ENCODE measurements at places on chromosomes 13 and 19. TPM values are rescaled to one million over a fixed set of nuclear protein-coding genes. Genes with fewer than 3 reads are reported as not detected.
A peak's percentile ranks its signal among the peaks of the same experiment; 100 is the strongest.

GRCh38 chr13:103996733-103997132, 930.5 kb upstream of the SLC10A2 start:
- no peak for DNase-seq
- no peaks in the 10 kb centered on the region for H3K4me1 ChIP-seq
- H3K27me3 ChIP-seq: no peaks in the 10 kb centered on the region
- no peak overlapping the region for H3K4me3 ChIP-seq

DNA sequence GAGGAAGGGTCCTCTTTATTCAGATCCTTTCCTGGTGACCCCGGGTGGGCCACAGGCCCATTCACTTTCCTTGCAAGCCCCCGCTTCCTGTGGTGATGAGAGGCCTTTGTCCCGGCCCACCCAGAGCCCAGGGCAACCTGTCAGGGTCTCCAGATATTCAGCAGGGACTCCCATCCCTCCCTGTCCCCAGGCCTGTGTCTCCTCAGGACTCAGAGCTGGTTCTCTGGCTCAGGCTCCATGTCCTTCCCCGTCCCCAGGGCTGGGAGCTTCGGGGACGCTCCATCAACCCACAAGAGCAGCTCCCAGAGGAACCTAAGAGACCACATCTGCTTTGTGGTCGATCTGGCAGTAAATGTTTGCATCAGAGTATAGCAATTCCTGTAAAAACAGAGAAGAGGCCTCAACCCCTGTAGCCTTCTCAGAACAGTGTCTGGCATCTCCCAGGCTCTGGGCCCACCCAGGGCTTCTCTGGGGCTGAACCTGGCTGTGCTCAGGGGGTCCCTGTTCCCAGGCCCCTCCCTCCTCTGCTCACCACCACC, 7.8 kb downstream of the CEACAM4 start:
- no peak for DNase-seq
- H3K27me3 ChIP-seq: no peaks in the 10 kb centered on the region
- H3K27ac ChIP-seq: no peak overlapping the region
- no peaks in the 10 kb centered on the region for H3K36me3 ChIP-seq
- no peaks in the 10 kb centered on the region for H3K4me1 ChIP-seq

GRCh38 chr19:45791744-45792469, 738 bp downstream of the DMWD start:
- peaks cover 15% of the 10 kb centered on the region for H3K4me1 ChIP-seq
- no peaks in the 10 kb centered on the region for H3K27me3 ChIP-seq
- H3K36me3 ChIP-seq: peaks cover 28% of the 10 kb centered on the region
- no peak for DNase-seq
- H3K27ac ChIP-seq: peak overlapping the region; percentile 65

DNA sequence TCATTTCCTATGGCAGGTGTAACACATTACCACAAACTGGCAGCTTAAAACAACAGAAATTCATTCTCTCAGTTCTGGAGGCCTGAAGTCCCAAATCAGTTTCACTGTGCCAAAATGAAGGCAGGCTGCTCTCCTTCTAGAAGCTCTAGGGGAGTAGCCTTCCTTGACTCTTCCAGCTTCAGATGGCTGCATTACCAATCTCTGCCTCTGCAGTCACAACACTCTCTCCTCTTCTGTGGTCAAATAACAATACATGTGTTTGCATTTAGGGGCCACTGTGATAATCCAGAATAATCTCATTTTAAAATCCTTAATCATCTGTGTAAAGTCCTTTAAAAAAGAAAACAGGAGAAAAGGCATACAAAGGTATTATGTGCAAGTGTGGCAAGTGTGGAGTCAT, 7.8 kb downstream of the DIAPH3 start:
- H3K36me3 ChIP-seq: no peaks in the 10 kb centered on the region
- no peaks in the 10 kb centered on the region for H3K27me3 ChIP-seq
- no peak overlapping the region for H3K27ac ChIP-seq
- DNase-seq: no peak

GRCh38 chr13:27375686-27376326, 48.6 kb upstream of the GTF3A start:
- no peak for DNase-seq
- H3K4me3 ChIP-seq: no peak overlapping the region
- no peaks in the 10 kb centered on the region for H3K36me3 ChIP-seq
- H3K4me1 ChIP-seq: peaks cover 3% of the 10 kb centered on the region

DNA sequence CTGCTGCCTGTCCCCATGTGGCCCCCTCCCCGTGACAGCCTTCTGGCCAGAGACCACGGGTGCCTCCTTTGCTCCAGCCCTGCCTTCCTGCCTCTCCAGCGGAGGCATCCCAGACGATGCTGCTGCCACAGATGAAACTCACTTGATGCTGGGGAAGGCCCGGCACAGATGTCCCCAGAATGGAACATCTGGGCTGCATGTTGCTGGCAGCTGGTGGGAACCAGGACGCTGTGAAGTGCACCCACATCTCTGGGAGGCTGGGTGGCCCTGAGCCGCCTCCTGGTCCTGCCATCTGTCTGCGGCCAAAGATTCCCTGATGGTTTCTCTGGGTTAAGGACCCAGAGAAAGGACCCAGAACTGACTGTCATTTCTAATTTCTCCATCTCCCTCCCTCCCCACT, 51.9 kb upstream of the PTPRS start:
- H3K4me3 ChIP-seq: no peak overlapping the region
- no peaks in the 10 kb centered on the region for H3K4me1 ChIP-seq
- DNase-seq: no peak
- no peak overlapping the region for H3K27ac ChIP-seq
- peaks cover 41% of the 10 kb centered on the region for H3K27me3 ChIP-seq

The NLRP11 gene
- total RNA-seq: not detected
